ENCODE measurements at places on chromosomes 12 and 14.

- no peak for DNase-seq
These were observed 45.7 kb upstream of the MEG3 start for GRCh38 chr14:100780246-100780645.

- DNase-seq = no peak
These were observed 764.7 kb downstream of the BCL11B start for GRCh38 chr14:98507264-98507663.

DNA sequence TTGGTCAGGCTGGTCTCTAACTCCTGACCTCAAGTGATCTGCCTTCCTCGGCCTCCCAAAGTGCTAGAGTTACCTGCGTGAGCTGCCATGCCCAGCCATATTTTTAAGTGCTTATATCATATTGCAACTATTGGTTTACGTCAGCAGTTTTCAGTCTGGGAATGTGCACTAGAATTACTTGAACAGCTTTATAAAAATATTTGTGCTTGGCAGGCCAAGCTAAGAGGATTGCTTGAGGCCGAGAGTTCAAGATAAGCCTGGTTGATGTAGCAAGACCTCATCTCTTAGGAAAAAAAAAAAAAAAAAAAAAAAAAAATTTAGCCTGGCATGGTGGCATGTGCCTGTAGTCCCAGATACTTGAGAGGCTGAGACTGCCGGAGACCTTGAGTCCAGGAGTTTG lies 17.1 kb downstream of the KIAA0586 start:
- no peak for DNase-seq

DNA sequence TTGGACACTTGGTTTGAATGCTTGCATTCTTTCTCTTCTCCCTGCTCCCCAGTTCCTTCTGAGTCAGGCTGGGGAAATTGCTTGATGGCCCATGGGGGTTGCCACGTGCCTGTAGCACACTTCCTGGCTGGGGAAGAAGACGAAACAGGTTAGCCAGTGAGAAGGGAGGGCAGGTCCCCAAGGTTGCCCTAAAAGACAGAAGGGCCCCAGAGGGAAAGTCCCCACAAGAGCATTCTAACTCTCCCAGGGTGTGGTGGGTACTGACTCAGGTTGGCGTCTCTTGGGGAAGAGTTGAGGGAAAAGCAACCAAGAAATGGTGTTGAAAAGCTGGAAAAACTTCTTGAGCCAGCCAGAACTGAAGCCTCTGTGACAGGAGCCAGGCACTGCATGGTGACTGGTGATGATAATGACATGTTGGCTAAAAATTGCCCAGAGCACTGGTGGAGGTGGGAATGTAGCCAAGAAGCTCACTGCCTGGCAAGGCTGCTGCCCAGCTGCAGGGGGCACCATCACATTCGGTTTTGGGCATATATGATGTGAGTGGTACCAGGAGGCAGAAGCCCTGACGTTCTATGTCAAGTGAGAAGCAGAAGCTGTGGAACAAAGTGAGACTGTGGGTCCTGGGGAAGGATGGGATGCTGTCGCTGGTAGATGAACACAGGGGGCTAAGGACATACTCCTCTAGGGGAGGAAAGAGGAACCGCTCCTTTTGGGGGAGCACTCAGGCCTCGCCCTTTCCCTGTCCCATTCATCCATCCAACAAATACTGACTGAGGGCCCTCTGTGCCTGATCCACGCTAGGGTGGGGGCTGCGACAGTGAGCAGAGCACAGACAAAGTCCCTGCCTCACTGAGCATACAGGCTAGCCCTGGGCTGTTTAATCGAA lies 8.1 kb upstream of the RABGGTA start:
- no peak for DNase-seq

- no peak for DNase-seq
These were observed 23.5 kb downstream of the RPS6KA5 start for GRCh38 chr14:91036741-91037469.

- DNase-seq = no peak
These were observed 14.1 kb upstream of the TMEM119 start for GRCh38 chr12:108611884-108612415.

- DNase-seq = no peak
These were observed 143.5 kb downstream of the SSPN start for GRCh38 chr12:26338586-26339572.

GRCh38 chr12:51887476-51888315 lies at the start of gene ANKRD33:
TSS of gene ANKRD33 (plus strand) at chr12:51888103. CDS start at chr12:51888187, 84 bp downstream.
- no peak for DNase-seq
